Upper lobe of left lung (tissue), 6 donors: ENCODE measurements at places on chromosomes 2 and 18.

DNA sequence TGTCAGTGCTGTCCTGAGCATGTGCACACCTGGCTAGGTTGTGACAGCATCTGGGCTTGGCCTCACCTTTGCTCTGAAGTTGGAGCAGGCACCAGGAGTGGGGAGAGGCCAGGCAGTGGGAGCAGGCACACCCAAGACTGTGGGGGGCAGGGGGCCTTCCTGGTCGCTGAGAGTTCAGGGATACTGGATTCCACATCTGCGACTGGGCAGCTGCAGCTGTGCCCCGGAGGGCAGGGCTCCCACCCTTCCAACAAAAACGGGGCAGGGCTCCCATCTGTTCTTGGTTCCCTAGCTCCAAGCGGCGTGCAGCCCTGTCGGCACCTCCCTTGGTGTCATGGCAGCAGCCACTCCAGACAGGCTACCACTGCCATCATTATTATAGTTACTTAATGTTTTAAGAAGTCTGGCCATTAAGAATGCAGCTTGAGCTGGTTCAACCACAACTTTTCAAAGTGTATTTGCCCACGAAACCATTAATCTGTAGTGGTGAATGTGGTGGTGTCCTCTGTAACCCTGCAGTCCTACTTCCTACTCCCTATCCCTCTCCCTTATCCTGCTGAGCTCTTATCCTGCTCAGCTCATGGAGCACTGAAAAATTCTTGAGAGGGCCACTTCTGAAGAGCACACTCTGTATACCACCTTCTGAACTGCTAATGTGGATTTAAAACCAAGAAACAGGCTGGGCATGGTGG, 48.0 kb upstream of the RAB1A start:
- peak; percentile 50 for DNase-seq

DNA sequence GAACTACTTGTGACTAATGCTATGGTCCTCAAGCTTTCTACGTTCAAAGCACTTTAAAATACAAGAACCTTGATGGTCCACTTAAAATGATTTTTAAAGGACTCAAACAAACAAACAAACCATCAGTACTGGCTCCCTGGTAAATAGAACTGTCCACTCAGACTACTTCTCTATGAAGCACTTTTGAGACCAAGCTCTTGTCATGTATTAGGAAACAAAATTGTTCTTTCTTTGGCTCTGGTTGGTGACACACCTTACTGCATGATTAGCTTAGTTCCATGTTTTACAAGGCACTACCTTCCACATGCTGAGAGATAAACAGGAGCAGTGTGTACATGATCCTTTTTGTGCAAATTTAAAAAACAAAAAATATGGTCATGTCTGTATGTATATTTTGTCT, 19.7 kb downstream of the DARS1 start:
- DNase-seq: no peak

- no peak for DNase-seq
Observed at GRCh38 chr18:63878343-63878742, 9.2 kb upstream of the SERPINB2 start.

GRCh38 chr2:55134316-55134706, 84.1 kb upstream of the RTN4 start:
- no peak for DNase-seq
